Endothelial cell (in vitro differentiated cells): ENCODE measurements at places on chromosomes 12 and 14.

DNA sequence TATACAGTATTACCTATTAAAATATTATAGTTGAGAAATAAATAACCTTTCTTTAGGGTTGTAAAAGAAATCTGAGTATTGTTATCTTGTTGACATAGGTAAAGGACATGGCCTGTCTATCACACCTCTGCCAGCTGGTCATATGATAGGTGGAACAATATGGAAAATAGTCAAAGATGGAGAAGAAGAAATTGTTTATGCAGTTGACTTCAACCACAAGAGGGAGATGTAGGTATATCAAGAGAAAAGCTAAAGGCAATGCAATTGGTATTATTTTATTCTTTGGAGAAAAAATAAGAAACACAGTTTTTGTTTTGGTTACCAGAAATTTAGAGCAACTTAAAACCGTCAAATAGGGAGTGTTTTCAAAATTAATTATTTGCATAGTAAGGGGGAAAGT is 13.5 kb downstream of the CPSF2 start:
- H3K27me3 ChIP-seq = peaks cover 3% of the 10 kb centered on the region
- H3K4me1 ChIP-seq = no peaks in the 10 kb centered on the region
- H3K27ac ChIP-seq = no peak overlapping the region
- no peak overlapping the region for H3K4me3 ChIP-seq
- DNase-seq = no peak
- H3K36me3 ChIP-seq = peaks cover 21% of the 10 kb centered on the region

DNA sequence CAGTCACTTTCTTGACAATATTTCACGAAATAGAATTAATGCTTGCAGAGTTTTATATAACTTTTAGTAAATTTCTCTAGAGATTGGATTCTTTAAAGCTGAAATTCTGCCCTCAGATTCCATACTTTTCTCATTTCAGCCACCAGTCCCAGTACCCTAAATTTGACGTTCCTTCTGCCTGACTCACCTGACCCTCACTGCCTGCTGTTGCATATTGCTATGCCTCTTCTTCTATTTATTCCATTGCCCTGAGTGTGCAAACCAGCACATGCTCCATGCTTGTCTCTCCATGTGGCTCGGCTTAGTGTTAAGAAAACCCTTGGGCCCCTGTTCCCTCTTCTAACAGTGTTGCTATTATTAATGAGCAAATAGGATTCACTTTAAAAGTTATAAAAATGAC is 533.3 kb downstream of the LRFN5 start:
- no peaks in the 10 kb centered on the region for H3K27me3 ChIP-seq
- no peak for DNase-seq
- H3K36me3 ChIP-seq = no peaks in the 10 kb centered on the region
- no peak overlapping the region for H3K27ac ChIP-seq

DNA sequence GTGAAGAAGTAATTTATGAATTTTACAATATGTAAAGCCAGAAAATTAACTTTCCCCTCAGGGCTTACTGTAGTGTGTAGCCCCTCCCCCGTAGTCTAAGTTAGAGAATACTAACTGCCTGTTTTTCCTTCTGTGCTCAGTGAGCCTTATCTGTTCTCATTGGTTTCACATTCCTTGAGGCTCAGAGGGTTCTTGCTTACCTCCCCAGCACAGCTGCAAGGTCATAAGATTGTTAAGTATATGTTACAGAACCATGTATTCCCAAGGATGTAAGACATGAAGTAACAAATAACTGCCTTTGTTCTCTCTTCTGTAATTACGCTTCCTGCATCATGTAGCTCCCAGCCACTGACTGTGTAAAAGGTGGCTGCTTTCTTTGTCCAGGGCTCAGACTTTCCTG is 1351.1 kb downstream of the TMEM121 start:
- peaks cover 2% of the 10 kb centered on the region for H3K36me3 ChIP-seq
- H3K27me3 ChIP-seq = no peaks in the 10 kb centered on the region
- H3K4me1 ChIP-seq = no peaks in the 10 kb centered on the region

DNA sequence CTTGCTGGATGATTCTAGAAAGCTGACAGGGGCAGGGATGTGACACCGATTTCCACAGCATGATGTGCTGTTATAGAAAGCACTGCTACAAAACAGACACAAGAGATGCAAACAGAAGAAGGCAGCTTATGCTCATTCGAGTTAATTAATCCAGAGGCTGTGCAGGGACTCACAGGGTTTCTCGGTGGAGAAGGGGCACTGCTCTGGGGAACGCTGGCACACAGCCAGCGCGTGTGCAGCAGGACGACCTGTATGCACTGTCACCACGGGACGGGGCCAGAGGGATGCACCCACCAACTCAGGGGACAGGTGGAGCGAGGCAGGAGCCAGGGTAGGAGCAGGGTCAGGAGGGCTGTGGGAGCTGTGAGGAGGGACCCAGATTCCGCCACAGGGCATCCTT is 143.5 kb downstream of the RIMBP2 start:
- H3K27ac ChIP-seq = no peak overlapping the region
- H3K4me1 ChIP-seq = peaks cover 2% of the 10 kb centered on the region

DNA sequence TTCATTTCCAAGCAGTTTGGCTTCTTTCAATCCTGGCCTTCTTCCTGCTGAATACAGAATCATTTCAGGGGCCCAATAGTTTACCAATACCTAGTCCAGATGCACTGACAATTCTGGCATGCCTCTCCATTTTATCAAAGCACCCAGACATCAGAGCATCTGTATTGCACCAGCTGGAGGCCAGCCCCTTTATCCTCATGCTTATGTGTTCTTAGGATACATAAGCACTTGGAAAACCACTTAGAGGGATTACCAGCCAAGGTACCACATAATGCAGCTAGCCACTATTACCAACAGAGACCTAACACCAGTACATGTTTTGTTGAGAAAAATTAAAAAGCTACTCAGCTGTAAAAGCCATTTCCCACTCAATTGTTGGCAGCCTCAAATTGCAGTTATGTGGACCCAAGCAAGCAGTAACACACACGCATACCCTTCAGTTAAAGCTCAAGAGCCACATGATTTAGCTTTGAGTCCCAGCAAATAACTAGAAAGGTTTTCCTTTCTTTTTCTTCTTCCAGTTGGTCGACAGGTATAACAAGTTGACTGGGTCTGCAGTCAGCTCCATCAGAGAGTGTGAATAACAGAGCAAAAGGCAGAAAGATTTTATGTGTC is 263.8 kb downstream of the DIO2 start:
- H3K4me3 ChIP-seq = no peak overlapping the region
- DNase-seq = no peak
- no peaks in the 10 kb centered on the region for H3K4me1 ChIP-seq
- no peaks in the 10 kb centered on the region for H3K36me3 ChIP-seq
- H3K27me3 ChIP-seq = no peaks in the 10 kb centered on the region
- no peak overlapping the region for H3K27ac ChIP-seq

- no peak overlapping the region for H3K4me3 ChIP-seq
- DNase-seq = no peak
- H3K27ac ChIP-seq = no peak overlapping the region
- peaks cover 4% of the 10 kb centered on the region for H3K27me3 ChIP-seq
- peaks cover 6% of the 10 kb centered on the region for H3K4me1 ChIP-seq
- H3K36me3 ChIP-seq = no peaks in the 10 kb centered on the region
Measured at GRCh38 chr14:91891101-91891500, 23.8 kb upstream of the TC2N start.

- no peaks in the 10 kb centered on the region for H3K36me3 ChIP-seq
- H3K27me3 ChIP-seq = no peaks in the 10 kb centered on the region
- H3K4me1 ChIP-seq = peaks cover 4% of the 10 kb centered on the region
- H3K27ac ChIP-seq = no peak overlapping the region
- H3K4me3 ChIP-seq = no peak overlapping the region
Measured at GRCh38 chr14:70718383-70719118, 76.8 kb downstream of the TTC9 start.

DNA sequence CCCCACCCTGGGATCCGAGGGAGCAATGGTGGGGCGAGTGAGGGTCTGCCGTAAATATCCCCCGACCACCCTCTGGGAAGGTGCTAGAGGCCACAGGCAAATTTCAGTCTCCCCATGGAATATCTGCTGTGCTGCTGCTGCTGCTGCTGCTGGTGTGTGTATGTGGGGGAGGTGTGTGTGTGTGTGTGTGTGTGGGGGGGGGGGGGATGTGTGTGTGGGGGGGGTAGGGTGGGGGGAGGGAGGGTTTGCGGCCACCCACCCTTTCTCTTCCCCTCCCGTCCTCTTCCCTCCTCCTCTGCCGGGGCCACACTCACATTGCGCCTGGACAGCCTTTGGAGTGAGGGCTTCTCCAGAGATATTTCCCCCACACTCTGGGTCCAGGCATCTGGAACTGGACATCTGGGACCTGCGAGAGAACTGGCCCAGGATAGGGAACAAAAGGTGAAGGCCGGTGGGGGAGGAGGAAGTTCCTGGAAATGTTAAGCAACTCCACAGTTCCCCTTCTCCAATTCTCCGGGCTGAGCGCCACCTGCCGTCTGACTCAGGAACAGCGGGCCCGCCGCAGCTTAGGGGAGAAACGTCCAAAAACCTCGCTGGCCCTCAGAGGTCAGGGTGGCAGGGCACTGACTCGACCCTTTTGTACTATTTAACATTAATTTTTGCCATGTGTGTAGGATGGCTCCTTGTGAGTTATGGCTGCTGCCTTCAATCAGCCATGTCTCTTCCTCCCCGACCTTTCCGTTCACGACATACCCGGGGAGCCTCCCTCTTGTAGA is at the start of gene C1RL:
C1RL (minus strand) TSS at position 419 of the 776 bp plus-strand sequence; CDS start at position 385, 34 bp downstream.
- H3K4me3 ChIP-seq = peak within 1 kb of the TSS; percentile 92
- peak within 1 kb of the TSS; percentile 98 for H3K27ac ChIP-seq
- peaks cover 7% of the 10 kb centered on the region for H3K4me1 ChIP-seq
- DNase-seq = peak; percentile 96
- no peaks in the 10 kb centered on the region for H3K27me3 ChIP-seq

DNA sequence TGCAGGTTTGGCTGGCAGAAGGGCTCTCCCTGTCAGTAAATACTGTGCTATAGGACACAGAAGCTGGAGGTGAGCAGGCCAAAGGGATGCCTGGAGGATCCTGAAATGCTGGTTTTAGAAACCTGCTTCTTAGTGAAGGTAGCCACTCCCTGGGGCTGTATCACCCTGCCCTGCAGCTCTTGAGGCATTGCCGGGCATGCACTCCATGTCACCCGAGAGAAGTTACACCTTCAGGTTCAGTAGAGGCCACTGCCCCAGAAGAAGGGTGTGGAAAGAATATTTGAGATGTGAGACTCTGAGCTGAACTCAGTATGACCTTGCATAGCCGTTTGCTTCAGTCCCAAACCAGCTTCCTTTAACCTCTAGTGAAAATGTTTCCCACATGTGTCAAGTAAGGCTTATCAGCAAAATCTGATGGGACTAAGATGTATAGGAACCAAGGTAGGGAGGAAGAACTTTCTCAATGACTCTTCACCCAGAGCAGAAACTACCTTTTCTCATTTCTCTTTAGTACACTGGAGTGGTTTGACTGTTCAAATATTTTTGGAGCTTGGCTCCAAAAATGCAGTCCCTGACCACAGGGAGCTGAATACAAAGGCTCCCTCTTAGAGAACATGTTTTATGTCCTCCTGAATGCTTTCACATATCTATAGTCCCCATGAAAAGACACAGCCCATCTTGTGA is 164.5 kb upstream of the DYRK2 start:
- no peaks in the 10 kb centered on the region for H3K4me1 ChIP-seq
- peaks cover 3% of the 10 kb centered on the region for H3K27me3 ChIP-seq
- peaks cover 2% of the 10 kb centered on the region for H3K36me3 ChIP-seq
- no peak overlapping the region for H3K27ac ChIP-seq
- H3K4me3 ChIP-seq = no peak overlapping the region

- no peaks in the 10 kb centered on the region for H3K36me3 ChIP-seq
- H3K27ac ChIP-seq = no peak overlapping the region
- no peak for DNase-seq
- H3K27me3 ChIP-seq = no peaks in the 10 kb centered on the region
- no peaks in the 10 kb centered on the region for H3K4me1 ChIP-seq
Measured at GRCh38 chr14:81095539-81095938, 125.2 kb downstream of the GTF2A1 start.

DNA sequence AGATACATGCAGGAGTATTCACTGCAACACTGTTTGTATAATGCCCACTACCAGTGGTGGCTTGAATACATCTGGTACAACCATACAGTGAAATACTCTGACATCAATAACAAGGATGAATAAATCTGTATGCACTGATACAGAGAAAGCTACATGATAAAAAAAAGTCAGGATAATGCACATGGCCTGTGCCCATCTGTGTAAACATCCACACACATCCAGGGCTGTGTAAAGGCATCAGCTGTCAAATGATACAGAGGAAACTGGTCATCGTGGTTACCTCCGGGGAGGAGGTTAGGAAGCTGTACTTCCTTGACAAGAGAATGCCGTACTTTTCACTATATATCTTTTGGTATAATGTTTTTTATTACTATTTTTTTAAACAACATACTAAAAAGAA is 176.6 kb downstream of the FOXN3 start:
- peaks cover 37% of the 10 kb centered on the region for H3K4me1 ChIP-seq
- H3K27ac ChIP-seq = no peak overlapping the region
- H3K4me3 ChIP-seq = no peak overlapping the region
- peaks cover 4% of the 10 kb centered on the region for H3K36me3 ChIP-seq
- no peak for DNase-seq
- no peaks in the 10 kb centered on the region for H3K27me3 ChIP-seq

DNA sequence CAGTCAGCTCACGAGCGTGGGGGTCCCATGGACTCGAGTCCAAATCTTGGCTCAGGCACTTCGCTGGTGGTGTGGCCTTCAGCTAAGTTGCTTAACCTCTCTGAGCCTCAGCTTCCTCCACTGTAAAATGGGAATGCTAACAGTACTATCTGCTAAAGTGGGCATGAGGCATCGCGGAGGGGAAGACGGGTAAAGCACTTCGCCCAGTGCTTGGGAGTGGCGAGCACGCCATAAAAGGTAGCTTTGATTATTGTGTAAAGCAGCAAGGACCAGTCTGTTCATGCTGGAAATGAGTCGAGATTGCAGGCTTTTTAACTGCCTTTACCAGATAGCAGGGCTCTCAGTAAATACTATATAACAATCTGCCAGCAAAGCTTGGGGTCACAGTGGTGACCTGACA is 24.5 kb downstream of the HRK start:
- H3K4me1 ChIP-seq = no peaks in the 10 kb centered on the region
- no peaks in the 10 kb centered on the region for H3K36me3 ChIP-seq
- H3K27me3 ChIP-seq = peaks cover 7% of the 10 kb centered on the region
